NCI-H1694 treated with DMSO at 0.1 percent for 48 hours (cell line): ENCODE measurements at places on chromosomes 7 and 10.

DNA sequence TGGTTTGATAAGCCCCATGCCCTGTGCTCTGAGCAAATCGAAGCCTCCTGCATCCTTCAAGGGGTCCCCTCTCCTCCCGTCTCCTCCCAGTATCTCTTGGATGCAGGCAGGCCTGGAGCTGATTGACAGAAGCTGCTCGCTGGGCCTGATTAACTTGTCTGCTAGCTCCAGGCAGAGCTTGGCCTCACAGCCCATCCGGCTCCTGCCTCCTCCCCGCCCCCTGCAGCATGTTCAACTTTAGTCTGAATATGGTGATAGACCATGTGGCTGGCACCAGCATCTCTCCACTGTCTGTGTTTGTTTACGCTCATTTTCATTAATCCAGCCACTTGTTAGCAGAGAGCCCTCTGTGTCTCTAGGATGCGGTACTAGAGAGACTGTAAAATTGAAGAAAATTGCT lies 432.2 kb downstream of the DPP6 start:
- DNase-seq = no peak

DNA sequence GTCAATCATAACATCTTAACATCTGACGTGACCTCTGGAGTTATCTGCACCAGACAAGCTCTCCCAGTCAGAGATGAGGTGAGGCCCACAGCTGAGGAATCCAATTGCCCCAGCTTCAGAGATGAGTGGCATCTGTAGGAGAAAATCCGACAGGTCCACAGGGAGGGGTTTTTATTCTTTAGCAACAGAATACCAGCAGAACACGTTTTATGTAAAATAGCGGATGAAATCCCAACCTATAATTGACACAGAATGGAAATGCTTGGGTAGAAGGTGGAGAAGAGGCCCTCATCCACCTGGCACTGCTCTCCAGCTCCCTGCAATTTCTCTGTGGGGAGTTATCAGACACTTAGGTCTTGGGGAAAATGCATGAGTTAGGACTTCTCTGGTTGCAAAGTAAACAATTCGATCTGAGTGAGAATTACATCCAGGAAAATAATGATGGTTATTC lies 144.2 kb upstream of the NRP1 start:
- no peak for DNase-seq

GRCh38 chr7:39504963-39505362 lies 61.2 kb upstream of the YAE1 start:
- no peak for DNase-seq

DNA sequence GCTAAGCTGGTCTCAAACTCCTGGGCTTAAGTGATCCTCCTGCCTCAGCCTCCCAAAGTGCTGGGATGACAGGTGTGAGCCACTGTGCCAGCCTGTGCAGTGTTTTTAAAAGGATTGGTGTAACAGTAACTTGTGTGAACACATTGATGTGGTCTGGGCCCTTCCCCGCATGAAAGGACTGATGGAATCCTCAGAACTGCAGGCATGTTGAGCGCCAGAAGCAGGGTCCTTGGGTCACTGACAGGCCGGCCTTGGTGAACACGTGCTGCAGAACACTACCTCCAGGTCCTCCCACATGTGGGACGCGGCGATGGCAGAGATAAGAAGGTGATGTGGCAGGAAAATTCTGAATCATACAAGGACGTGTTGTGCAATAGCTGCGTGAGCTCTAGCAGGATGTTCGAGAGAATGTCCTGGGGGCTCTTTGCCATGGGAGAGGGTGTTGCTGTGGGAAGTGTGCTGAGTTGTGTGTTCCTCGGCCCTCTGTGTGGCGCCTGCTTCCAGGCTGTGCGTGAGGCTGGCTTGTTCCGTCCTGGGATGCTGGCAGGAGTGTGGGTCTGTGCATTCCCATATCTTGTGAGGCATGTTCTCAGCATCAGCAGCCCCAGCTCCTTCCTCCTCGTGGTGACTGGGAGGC lies 68.2 kb downstream of the DNAJB6 start:
- DNase-seq = no peak

DNA sequence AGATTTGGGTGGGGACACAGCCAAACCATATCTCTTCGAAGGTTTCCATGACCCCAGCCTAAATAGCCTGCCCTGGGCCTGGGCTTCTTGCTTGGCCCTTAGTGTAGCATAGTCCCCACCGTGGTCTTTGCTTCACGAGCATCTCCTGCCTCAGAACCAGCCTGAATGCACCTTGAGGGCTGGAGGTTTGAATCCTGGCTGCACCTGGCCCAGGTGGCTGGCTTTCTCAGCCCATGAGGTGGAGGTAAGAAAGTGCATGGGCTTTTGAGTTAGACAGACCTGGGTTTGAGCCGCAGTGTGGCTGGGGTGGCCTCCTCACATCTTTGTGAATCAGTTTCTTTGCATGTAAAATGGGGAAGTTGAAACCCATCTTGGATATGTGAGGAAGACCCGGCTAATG lies 24.2 kb upstream of the PCBD1 start:
- no peak for DNase-seq

DNA sequence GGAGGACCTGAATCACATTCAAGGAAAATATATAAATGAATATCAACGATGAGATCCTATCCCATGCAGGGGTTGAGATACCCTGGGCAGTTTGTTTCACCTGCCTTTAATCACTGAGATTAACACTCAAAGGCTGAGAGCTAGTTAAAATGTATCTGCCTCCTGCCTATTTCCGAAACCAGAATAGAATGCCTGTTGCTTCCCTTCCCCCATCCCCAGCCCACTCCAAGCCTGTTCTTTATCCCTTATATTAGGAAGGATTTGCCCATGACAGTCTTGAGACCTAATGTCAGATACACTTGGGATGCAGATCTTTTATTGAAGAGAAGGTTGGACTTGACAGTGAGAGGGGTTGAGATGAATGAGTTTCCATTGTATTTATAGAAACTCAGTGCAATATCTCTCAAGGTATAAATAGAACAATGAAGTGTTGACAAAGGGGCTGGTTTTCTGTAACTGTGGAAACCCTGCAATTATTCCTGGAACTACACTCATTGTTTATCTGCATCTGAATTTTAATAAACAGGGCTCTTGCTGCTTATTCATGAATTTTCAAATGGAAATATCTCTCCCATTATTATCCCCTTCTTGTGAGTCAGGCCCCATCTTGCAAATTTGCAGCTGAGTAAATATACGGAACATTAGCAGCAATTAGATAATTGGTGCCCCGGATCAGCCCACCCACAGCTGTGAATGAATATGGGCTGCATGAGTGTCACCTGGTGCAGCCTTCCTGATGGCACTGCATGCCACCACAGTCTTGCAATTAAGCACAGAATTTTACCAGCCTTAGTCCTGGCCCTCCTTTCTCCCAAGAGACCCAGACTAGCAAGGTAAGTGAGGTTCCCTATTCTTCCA lies 66.7 kb downstream of the SORCS3 start:
- DNase-seq = no peak

DNA sequence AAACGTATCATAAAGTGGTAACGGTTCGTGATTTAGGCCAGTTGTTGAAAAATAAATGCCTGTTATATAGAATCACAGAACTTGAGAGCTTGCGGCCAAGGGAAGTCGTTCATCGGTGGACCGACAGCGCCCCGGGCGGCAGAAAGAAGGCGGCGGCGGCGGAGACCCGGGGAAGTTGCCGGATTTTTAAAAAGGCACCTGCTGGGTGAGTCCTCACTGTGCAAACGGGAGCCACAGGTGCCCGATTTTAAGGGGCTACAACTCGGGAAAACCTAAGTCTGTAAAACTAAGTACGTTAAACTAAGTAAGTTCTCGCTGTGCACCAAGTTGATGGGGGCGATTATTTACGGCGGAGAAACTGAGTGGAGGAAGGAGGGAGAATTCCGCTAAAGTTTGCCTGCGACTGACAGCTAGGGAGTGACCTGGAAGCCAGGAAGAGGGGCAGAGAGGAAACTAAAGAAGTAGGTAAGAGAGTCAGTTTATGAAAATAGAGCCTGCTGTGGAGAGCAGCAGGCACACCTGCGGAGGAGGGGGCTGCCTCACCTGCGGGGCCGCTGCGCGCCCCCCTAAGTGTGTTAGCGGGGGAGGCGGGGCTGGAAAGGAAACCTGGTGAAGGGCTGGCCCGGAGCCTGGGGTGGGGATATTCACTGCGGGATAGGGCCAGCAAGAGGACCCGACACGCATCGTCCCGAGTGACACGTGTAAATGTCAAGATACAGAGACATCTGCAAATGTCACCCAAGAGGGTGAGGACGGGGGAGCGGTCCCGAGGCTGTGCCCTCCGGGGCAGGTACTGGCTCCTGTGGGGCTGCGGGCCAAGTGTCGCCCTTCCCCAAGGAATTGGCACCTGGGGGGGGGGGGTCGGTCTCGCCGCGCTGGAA lies 996 bp downstream of the ADAM12 start:
- peak; percentile 0 for DNase-seq

GRCh38 chr7:3399858-3400257 lies 98.8 kb downstream of the SDK1 start:
- DNase-seq = no peak

DNA sequence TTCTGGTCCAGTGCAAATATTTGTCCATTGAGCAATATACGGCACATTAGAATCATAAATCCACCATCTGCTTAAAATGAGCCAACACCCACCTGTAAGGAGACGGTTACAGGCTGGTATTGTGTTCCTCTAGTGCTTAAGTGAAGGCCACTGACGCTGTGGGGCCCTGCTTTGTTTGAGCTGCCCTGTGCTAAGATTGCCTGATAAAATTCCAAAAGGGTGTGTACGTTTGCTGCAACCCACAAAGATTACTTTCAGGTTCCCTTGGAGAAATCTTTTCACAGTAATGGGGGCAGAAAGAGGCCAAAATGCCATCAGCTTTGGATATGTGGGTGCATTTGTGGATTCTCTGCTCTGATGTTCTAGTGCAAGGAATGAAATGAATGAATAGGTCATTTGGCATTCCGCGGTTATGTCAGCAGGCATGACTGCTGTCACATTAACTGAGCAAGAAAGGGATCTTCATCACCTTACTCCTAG lies 34.4 kb downstream of the AGR3 start:
- DNase-seq = no peak

GRCh38 chr10:71850021-71850742 lies 869 bp downstream of the PSAP start:
- DNase-seq = no peak

DNA sequence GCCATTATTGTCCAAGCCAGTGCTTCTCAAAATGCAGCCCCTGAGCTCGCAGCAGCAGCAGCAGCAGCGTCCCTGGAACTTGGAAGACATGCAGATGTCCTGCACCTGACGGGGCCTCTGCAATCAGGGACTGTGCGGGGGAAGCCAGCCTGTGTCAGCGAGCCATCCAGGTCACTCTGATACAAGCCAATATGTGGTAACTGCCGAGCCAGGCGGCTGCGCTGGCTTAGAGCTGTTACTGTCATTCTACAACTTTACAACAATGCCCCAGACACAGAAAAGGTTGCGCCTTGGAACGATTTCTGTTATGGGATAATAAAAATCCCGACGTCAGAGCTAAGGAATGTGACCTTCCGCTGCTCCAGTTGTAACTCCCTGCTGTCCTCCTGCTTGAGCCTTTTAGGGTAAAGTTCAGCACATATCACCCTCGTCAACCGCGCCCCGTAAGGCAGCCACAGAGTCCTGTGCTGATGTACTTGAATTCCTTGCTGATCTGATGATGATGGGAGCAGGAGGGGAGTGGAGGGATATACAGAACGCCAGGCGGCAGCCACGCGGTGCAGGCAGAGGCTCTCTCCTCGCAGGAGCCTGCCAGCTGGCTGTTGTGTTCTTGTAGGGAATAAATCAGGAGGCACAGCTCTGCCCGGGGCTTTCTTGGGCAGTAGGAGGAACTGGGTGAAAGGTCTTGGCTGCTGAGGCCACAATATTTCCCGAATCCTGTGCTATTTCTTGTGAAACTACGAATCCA lies 20.0 kb upstream of the CRYGN start:
- peak; percentile 33 for DNase-seq

DNA sequence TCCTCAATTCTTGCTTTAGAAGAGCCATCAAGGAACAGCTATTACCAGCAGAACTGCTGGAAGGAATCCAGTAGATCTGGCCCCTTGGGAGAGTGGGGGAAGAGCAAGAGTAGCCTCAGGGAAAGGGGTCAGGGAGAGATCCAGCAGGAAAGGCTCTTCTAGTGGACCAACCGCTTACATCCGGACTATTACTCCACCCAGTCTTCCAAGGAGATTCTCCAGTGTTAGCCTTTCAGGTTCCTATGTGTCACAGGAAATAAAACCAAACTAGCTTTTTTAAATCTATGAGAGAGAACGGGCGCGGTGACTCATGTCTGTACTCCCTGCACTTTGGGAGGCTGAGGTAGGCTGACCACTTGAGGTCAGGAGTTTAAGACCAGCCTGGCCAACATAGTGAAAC lies 34.3 kb downstream of the TET1 start:
- DNase-seq = no peak

DNA sequence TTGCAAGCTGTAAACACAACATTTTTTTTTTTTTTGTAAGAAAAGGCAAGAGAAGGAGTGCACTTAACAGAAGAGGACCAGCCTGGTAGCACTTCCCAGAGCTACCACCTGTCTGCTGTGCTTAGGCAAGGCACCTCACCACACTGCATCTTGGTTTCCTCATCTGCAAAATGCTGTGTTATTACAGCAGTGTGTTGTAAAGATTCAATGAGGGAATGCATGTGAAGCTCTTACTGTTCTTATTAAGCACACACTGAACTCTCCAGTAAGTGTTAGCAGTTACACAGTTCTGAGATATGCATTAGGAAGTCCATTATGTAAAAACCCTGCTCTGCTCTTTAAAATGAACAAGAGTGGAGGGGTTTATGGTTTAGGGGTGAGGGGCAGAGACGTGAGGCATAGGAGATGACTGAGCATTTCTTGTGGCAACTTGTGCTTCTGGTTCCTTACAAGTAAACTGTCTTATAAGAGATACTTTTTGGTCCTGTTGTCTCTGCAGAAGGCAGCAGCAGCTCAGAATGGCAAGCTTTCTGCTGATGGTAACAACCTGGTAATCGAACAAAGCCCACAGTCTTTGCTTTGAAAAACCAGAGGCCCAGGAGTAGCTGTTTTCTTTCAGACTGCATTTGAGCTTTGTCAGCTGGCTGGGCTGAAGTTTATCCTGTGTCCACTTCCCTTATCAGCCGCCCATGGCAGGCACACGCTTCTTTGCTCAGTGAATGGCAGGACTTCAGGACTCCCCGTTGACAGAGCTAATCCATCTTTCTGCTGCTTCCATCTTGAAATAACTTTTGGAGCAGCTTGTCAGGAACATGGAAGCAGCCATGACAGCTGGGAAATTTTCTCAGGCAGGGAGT lies 98.8 kb upstream of the BMPER start:
- no peak for DNase-seq

- no peak for DNase-seq
Measured at GRCh38 chr7:33720870-33721269, 184.5 kb upstream of the BMPER start.

DNA sequence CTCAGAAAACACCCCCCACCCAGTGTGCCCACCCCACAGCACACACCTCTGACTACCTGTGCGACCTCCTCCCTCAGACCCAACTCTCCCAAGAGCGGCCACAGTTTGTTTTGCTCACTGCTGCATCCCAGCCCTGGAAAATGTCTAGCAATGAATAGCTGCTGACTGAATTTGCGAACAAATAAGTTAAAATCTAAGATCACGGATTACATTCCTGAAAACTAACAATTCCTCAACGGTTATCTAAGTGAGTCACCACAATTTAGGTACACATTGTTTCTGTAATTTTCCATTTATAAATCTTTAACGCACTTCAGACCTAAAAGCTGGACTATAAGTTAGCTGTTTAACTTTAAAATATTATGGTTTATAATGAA lies 235.2 kb downstream of the ZMYND11 start:
- DNase-seq = no peak
